Testis (tissue), 5 donors: ENCODE measurements at places on chromosomes 7 and 10. TPM values are rescaled to one million over a fixed set of nuclear protein-coding genes. Genes with fewer than 3 reads are reported as not detected.

GRCh38 chr7:27640884-27641574 is 21.7 kb downstream of the HIBADH start:
- no peak overlapping the region for H3K4me3 ChIP-seq
- no peak for DNase-seq
- H3K27ac ChIP-seq, result no peak overlapping the region
- H3K27me3 ChIP-seq, result no peaks in the 10 kb centered on the region
- no peaks in the 10 kb centered on the region for H3K36me3 ChIP-seq

DNA sequence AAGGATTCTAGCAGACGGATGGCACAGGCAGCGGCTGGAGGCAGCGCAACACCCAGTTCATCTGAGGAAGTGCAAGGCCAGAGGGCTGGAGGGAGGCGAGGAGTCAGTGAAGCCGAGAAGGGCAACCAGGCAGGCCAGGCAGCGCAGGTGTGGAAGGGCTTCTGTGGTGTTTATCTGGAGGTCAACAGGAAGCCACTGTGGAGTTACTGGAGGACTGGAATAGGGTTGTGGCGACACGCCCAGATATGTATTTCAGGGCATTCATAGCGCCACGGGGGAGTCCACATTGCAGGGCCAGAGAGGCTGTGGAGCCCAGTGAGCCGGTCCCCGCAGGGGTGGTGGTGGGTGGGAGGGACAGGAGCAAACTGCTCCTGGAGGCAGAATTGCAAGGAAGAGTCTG is 150.6 kb downstream of the CDH23 start:
- H3K27ac ChIP-seq, result no peak overlapping the region
- no peaks in the 10 kb centered on the region for H3K27me3 ChIP-seq
- no peak for DNase-seq
- peaks cover 4% of the 10 kb centered on the region for H3K4me1 ChIP-seq
- H3K4me3 ChIP-seq, result no peak overlapping the region

- H3K36me3 ChIP-seq, result no peaks in the 10 kb centered on the region
- H3K27ac ChIP-seq, result no peak overlapping the region
- no peak for DNase-seq
- H3K4me1 ChIP-seq, result peaks cover 3% of the 10 kb centered on the region
- H3K4me3 ChIP-seq, result no peak overlapping the region
- H3K27me3 ChIP-seq, result no peaks in the 10 kb centered on the region
Observed at GRCh38 chr10:102185811-102186527, 33.8 kb downstream of the NOLC1 start.

Gene HOXA6
- total RNA-seq, result not detected

Gene AKR1C8
- 7.5 TPM for total RNA-seq

DNA sequence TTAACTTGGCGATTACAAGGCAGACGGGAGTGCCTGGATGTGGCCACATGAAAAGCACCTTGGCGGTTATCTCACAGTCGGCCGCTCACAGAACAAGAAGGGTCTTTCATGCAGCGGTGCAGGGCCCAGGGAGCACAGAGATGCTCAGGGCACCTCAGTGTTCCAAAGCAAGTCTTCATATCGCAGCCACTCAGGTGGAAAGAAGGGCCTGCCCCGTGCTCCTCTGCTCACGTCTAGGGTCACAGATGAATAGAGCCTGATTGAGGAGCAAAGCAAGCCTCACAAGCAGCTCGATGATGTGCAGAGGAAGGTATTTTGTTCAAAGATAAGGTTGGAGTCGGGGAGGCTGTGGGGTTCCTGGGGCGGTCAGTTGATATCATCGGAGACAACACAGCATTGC is 297.8 kb downstream of the WDR11 start:
- no peaks in the 10 kb centered on the region for H3K4me1 ChIP-seq
- H3K4me3 ChIP-seq, result no peak overlapping the region
- DNase-seq, result no peak

Gene UCN3
- total RNA-seq, result not detected

GRCh38 chr7:27066148-27066547 is 29.7 kb downstream of the HOXA1 start:
- no peaks in the 10 kb centered on the region for H3K27me3 ChIP-seq
- no peaks in the 10 kb centered on the region for H3K4me1 ChIP-seq
- no peaks in the 10 kb centered on the region for H3K36me3 ChIP-seq
- no peak overlapping the region for H3K27ac ChIP-seq
- no peak overlapping the region for H3K4me3 ChIP-seq

DNA sequence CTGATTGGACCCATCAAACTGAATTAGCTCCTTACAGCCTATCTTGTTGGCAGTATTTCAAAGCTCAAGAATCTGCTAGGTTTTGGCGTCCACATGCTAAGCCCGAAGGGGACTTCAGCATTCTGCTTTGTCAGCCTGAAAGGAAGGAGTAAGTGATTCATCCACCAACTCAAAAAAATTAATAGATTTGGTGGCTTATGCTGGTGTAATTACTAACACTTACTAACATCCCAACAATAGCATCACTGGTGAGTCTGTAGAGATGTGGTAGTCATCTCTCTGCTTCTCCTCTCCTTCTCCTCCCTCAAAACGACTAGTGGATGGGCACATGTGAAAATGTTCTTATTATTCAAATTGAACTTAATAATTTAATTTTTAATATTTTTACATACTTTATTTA is 53.8 kb upstream of the EGR2 start:
- no peak for DNase-seq
- no peaks in the 10 kb centered on the region for H3K27me3 ChIP-seq
- H3K4me1 ChIP-seq, result no peaks in the 10 kb centered on the region

GRCh38 chr10:120479506-120479905 is 22.5 kb downstream of the PLPP4 start:
- H3K36me3 ChIP-seq, result no peaks in the 10 kb centered on the region
- no peak overlapping the region for H3K27ac ChIP-seq
- no peak for DNase-seq
- no peak overlapping the region for H3K4me3 ChIP-seq

GRCh38 chr10:91762878-91763277 is 35.3 kb upstream of the TNKS2 start:
- H3K27me3 ChIP-seq, result no peaks in the 10 kb centered on the region
- no peaks in the 10 kb centered on the region for H3K4me1 ChIP-seq
- no peaks in the 10 kb centered on the region for H3K36me3 ChIP-seq
- no peak overlapping the region for H3K27ac ChIP-seq
- no peak for DNase-seq

GRCh38 chr7:45921699-45922519 is 837 bp upstream of the IGFBP3 start:
- no peaks in the 10 kb centered on the region for H3K27me3 ChIP-seq
- H3K36me3 ChIP-seq, result no peaks in the 10 kb centered on the region
- H3K4me3 ChIP-seq, result peak overlapping the region; percentile 59
- H3K27ac ChIP-seq, result peak overlapping the region; percentile 8

- peaks cover 3% of the 10 kb centered on the region for H3K4me1 ChIP-seq
- H3K27ac ChIP-seq, result peak overlapping the region; percentile 56
- no peak overlapping the region for H3K4me3 ChIP-seq
- no peaks in the 10 kb centered on the region for H3K27me3 ChIP-seq
Observed at GRCh38 chr10:121404611-121405010, 193.6 kb downstream of the FGFR2 start.

DNA sequence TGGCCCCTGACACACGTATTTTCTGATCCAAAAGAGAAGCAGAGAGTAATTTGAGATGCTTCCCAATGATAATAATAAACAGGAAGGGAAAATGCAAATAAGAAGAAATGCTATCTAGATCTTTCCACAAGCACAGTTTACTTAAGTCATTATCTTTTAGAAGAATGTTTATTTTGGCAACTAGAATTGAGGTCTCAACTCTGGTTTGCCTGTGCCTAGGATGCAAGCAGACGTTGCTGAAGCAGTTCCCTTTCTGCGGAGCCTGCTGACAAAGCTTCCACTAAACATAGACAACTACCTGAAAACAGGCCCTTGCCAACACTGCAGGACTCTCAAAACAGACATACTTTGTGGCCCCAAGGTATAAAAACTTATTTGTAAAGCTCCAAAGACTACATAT is 315.8 kb upstream of the POM121L12 start:
- no peak for DNase-seq
- no peaks in the 10 kb centered on the region for H3K27me3 ChIP-seq
- peaks cover 6% of the 10 kb centered on the region for H3K4me1 ChIP-seq
- H3K27ac ChIP-seq, result no peak overlapping the region

Gene HECW1
- 5.0 TPM for total RNA-seq

DNA sequence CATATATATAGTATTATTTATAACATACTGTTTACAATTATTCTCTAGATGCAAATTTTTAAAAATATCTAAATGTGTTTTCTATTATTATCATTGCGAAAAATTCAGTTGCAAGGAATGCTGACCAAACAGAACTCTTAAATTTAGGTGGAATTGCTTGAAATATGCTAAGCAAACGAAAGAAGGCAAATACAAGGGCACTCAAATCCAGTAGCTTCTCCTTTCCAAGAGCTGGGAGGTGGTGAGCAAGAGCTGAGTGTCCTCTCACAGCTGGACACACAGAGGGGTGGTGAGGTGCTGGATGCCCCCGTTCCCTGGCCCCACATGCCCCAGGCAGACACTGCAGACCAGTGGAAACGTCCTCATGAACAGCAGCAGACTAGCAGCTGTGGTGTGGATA is 166.0 kb downstream of the TAX1BP1 start:
- H3K36me3 ChIP-seq, result no peaks in the 10 kb centered on the region
- H3K27ac ChIP-seq, result no peak overlapping the region
- no peak for DNase-seq
- no peak overlapping the region for H3K4me3 ChIP-seq
- peaks cover 7% of the 10 kb centered on the region for H3K4me1 ChIP-seq

- H3K4me3 ChIP-seq, result no peak overlapping the region
- DNase-seq, result peak; percentile 78
- peaks cover 31% of the 10 kb centered on the region for H3K4me1 ChIP-seq
Observed at GRCh38 chr7:1532456-1533254, 2.2 kb downstream of the MAFK start.

DNA sequence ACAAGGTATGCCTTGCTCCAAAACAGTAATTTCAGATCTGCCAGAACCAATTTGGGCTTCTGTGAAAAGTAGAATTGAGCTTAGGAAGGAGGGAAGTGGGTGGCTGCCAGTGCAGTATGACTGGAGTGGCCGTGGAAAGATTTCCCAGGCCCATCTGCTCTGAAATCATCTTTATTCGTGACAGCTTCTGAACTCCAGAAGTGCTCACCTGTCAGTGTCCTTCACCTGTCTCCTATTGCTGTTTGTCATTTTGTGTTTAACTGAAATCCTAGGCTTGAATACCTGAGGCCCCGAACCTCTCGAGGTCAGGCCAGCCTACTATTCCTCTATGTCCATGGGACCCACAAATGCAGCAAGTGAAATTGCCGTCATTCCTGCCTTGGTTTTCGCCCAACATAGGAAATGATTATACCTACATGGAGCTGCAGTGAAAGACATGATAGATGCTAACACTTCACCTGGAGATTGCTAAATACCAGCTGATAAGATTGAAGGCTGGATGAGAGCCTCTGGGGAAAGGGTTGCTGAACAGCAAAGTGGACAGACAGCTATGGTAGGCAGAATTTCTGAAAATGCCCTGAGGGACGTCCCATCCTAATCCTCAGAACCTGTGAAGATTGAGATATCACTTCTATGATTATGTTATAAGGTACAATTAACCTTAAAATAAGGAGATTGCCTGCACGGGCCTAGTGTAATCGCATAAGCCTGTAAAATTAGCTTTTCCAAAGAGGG is 82.1 kb downstream of the C1GALT1 start:
- no peaks in the 10 kb centered on the region for H3K27me3 ChIP-seq
- H3K4me3 ChIP-seq, result no peak overlapping the region
- H3K27ac ChIP-seq, result no peak overlapping the region
- H3K36me3 ChIP-seq, result no peaks in the 10 kb centered on the region

DNA sequence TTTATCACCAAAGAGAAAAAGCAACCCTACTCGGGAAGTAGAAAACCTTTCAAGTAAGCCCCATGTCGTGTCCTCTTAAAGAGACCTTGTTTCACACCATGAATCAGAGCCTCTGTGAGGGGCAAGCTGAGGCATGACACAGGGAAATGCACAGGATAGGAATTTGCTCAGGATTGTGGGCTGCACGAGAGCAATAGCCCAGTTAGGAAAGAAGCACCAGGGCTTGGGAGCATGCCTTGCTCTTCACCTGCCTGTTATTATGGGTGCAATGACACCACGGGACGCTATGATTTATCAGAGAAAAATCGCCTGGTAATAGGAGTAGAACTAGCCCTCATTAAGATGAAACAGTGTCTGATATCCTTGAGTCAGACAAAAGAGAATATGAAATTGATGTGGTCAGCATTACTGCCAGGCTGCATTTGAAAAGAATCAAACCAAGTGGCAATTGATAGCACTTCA is 562.9 kb upstream of the NRP1 start:
- H3K27me3 ChIP-seq, result no peaks in the 10 kb centered on the region
- H3K4me3 ChIP-seq, result no peak overlapping the region
- DNase-seq, result no peak
- H3K36me3 ChIP-seq, result no peaks in the 10 kb centered on the region
